Hematopoietic multipotent progenitor cell treated with erythropoietin and hydrocortisone succinate and interleukin-3 and kit ligand, for 17 days (in vitro differentiated cells): ENCODE measurements at places on chromosomes 12 and 14.

GRCh38 chr14:20632448-20632830 is 9.1 kb downstream of the OR6S1 start:
- no peak for DNase-seq

DNA sequence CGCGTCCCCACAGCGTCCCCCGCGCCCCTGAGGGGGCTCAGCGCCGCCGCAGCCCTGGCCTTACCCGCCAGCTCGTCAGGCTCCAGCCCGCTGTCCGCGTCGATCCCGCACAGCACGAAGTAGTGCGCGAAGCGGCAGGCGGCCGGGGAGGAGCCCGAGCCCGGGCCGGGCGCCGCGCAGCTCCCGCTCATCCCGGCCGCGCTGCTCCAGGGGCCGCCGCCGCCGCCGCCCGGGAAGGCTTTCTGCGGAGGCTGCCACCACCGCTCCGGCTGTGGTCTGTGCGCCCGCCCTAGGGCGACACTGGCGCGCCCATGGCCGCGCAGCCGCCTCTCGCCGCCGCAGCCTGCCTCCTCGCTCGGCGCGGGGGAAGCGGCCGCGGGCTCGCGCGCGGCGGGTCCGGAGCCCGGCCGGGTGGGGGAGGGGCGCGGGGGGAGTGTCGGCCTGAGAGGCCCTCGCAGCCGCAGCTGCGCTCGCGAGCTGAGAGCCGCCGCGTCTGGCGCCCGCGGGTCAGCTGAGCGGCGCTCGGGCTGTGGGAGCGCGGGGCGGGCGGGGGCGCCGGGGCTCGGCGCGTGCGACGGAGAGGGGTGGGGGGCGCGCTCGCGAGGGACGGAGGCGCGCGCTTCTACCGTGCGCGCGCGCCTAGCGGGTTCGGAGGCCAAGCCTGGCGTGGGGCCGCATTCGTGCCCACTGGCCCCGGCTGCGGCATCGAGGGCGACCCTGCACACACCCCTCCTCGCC is at the start of gene DENND5B:
DENND5B (minus strand) TSS at position 495 of the 738 bp plus-strand sequence; CDS start at position 191, 304 bp downstream.
- DNase-seq, result no peak

DNA sequence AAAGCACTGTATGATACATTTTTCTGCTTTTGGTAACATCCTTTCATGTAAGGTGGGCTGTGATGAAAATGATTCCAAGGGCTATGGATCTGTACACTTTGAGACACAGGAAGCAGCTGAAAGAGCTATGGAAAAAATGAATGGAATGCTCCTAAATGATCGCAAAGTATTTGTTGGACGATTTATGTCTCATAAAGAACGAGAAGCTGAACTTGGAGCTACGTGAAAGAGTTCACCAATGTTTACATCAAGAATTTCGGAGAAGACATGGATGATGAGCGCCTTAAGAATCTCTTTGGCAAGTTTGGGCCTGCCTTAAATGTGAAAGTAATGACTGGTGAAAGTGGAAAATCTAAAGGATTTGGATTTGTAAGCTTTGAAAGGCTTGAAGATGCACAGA is 22.1 kb upstream of the SRGAP1 start:
- no peak for DNase-seq

- DNase-seq, result no peak
Measured at GRCh38 chr12:11759899-11760298, 110.4 kb downstream of the ETV6 start.

DNA sequence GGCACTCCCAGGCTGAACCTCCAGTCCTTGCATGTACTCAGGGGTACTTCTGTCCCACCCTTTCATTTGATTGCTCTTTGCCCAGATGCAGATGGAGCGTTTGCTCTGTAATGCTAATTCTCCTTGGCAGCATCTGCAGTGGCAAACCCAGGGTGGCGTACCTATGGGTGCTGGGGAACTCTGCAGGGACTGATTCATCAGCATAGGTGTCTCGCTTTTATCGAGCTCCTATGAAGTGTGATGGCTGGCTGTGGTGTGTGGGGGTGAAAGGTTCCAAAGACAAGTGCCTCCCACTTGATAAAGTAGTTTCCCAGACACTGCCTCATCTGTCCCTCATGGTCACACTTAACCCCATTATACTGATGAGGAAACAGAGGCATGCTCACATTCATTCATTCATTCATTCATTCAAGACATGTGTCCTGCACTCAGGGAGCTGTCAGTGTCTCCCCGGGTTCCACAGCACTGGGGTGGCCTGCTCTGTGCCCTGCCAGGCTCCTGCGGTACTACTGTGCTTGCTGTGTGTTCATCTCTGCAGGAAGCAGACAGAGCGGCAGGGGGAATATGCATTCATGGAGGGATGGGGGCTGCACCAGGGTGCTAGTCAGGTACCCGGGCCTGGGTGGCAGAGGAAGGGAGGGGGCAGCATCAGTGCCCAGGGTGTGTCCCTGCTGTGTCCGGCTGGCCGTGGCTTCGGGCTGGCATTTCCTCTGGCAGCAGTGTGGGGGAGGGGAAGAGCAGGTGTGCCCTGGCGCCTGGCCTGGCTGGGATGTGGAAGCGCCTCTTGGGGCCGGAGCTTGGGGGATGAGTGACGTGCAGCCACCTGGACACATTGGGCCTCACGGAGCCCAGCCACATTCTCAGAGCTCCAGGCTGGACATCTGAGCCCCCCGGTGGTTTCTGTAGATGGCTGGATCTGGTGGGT is 110.9 kb downstream of the TSPAN9 start:
- DNase-seq, result no peak

DNA sequence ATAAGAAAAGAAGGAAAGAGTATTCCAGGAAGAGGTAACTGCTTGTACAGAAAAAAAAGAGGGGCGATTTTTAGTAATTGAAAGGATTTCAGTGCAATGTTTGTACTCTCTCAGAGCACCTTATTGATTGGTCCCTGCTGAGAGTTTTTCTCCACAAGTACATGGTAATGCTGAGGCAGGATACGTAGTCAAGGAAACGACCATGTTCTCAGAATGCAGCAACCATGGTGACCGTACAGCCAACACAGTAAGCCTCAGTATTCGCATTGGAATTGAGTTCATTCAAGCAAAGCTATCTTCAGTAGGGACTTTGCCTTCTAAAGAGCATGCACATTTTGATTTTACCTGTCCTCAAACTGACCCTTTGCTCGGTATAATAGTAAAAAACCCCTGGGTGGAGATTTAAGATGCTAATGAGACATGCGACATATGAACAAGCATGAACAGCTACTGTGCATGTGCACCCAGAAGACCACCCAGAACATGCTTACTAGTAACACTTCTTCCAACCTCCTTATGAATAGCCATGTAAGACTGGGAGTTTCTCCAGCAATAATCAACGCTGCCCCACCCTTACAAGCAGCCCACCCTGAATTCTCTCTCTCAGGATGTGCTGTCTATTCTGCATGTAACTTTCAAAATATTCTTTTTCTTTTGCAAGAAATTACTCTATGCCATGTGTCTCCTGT is 6.2 kb upstream of the SLC41A2 start:
- no peak for DNase-seq

GRCh38 chr12:101243074-101243473 is 33.0 kb upstream of the SLC5A8 start:
- DNase-seq, result no peak

DNA sequence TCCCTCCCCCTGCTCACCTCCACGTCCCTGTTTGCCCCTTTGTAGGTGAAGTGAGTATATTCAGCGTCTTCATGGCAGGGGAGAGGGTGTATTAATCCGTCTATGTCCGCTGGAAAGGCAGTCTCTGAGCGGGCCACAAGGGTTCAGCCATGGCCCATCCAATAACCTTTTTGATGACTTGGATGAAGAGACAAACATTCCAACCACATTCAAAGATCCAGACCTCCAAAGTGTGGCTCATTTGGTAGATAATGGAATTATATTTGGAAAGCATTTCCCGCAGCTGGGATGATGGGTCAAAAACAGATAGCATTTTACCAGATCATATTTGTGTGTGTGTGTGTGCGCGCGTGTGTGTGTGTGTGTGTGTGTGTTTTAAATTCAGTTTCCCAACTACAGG is 345.9 kb downstream of the DPF3 start:
- DNase-seq, result no peak

DNA sequence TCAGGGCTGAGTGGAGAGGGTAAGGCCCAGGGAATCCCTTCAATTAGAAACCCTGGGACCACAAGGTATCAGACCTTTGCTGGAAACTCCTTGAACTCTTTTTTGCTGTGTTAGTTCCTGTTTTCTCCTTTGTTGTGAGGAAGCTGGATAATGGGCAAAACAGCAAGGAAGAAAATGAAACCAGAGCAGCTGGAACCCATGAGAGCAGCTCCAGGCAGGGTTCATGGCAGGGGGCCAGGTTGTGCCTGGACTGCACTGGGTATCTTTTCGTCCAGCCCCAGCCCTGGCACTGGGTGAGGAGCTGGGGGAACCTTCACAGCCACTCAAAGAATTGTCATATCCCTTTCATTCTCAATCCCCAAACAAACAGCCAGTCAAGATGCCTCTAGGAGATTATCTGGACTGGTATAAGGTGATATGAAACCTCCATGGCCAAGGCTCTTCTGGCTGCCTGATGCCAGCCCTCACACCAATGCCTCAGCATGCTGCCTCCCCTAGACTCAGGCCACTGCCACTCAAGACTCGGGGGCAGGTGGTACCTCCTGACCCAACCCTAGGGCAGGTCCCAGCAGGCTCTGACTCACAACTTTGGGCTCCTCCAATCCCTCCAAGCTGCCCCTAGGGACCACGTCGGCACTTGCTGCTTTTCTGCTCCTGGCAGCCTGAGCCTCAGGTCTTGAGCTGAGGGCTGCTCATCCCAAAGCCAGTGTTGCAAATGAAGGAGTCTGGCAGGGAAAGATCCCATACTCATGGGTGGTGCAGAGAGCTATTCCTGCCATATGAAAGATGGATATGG is 16.5 kb downstream of the FAM186B start:
- DNase-seq, result peak; percentile 41

DNA sequence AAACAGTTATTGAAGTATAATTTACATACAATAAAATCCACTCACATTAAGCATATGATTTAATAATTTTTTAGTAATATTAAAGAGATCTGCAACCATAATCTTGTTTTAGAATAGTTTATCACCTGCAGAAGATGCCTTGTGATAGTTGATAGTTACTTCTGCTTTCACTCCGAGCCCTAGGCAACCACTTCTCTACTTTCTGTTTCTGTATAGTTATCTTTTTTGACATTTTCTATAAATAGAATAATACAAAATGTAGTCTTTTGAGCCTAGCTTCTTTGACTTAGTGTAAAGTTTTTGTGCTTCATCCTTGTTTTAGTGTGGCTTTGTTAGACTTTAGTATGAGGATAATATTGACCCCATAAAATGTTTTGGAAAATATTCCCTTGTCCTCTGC is 111.0 kb downstream of the MNAT1 start:
- DNase-seq, result no peak

DNA sequence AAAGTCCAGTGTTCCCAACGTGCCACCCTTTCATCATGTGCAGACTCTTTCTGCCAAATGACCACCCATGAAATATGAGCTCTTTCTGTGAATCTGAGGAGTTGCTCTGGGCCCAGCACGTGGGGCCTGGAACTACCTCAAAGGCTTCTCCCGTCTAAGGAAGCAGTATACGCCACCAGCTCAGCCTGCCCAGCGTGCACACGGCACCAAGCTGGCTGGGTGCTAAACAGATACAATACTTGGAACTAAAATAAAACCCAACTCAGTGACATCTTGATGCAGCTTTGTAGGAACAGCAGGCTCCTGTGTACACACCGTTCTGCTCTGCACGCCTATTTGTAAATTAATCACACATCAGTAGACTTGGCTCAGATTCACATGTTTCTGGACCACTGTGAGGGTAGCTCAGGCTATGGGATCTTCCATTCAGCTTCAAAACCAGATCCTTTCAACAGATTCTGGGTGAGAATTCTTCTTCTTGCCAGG is 74.8 kb downstream of the ARL6IP4 start:
- DNase-seq, result no peak

GRCh38 chr12:96235484-96235826 is 41.3 kb downstream of the ELK3 start:
- DNase-seq, result no peak

DNA sequence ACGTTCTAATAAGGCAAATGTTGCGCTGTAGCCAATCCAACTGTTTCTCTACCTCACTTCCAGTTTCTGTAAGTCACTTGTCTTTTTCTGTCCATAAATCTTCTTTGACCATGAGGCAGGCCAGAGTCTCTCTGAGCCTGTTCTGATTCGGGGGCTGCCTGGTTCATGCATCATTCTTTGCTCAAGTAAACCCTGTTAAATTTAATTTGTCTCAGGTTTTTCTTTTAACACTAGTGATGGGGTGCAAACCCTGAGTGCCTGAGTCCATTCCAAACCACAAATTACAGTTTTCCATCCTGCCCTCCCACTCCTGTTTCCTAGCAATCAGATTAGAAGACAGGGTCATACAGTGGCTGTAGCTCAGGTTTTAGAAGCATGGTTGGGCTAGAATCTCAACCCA is 41.9 kb downstream of the VWF start:
- DNase-seq, result no peak

GRCh38 chr14:75609606-75610475 is 31.4 kb downstream of the FLVCR2 start:
- no peak for DNase-seq

DNA sequence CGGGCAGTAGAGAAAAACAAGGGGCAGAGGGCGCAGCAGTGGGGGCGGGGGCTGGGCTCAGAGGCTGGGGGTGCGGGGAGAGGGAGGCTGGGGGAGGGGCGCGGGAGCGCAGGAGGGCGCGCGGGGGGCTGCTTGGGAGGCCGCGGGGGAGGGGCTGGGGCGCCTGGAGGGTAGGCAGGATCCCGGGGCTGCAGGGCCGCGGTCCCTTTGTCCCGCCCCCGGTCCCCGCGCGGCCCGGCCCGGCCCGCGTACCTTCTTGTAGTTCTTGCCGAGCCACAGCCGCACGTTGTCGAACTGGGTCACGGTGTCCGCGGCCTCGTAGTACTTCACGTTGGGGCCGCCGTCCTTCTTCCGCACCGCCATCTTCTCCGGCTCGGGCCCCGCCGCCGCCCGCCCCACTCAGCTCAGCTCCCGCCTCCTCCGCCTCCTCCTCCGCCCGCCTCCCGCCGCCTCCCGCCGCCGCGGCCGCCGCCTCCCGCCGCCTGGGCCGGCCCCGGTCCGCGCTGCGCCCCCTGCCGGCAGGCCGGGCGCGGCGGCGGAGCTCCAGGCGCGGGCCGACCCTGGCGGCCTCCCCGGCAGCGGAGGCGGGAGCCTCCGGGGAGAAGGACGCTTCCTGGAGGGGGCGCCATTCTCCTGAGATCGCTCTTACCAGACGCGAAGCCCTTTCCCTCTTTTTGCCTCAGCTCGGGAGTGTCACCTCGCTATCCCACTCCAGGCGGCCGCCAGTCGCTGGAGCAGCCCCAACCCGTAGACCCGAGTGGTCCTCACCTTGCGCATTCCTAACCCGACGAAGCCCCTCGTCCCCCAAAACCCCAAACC is at the start of gene SMARCC2:
SMARCC2 (minus strand) TSS at position 385 of the 819 bp plus-strand sequence; CDS start at position 363, 22 bp downstream.
- peak; percentile 94 for DNase-seq

- no peak for DNase-seq
Measured at GRCh38 chr14:92892589-92892988, 30.4 kb upstream of the CHGA start.

DNA sequence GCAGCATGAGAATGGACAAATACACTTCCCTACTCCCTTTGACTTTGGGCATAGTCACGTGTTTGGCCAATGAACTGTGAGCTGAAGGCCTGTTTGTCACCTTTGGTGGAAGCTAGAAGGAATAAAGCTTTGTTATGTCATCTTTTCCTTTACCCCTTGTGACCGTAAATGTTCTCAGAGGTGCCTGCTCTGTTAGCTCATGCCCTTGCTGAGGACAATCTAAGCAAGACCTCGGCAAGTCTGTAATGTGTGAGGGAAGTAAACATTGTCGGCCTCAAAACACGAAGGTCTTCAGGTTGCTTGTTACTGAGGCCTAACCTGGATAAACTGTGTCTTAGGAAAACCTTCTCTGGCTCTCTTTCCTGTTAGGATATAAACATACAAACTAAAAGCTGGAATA is 354.2 kb downstream of the TMEM132D start:
- no peak for DNase-seq

- no peak for DNase-seq
Measured at GRCh38 chr14:86072116-86072894, 542.4 kb downstream of the FLRT2 start.
